NCI-H1436 (cell line): ENCODE measurements at places on chromosomes 1 and 21.

GRCh38 chr1:218250492-218250891, 34.6 kb upstream of the RRP15 start:
- no peak for DNase-seq

GRCh38 chr1:92291372-92291999, 7.3 kb downstream of the GLMN start:
- peak; percentile 41 for DNase-seq

GRCh38 chr1:33078030-33078591, 2.8 kb upstream of the AZIN2 start:
- no peak for DNase-seq

- DNase-seq, result no peak
These were observed at the start of gene ASCL5 for GRCh38 chr1:201126832-201127754. ASCL5 (minus strand) TSS chr1:201127184; CDS start chr1:201115372, 11,812 bp downstream.

- DNase-seq, result no peak
These were observed 2.5 kb upstream of the BCL10 start for GRCh38 chr1:85278853-85279314.
